ENCODE measurements at places on chromosomes 2 and 18.

DNA sequence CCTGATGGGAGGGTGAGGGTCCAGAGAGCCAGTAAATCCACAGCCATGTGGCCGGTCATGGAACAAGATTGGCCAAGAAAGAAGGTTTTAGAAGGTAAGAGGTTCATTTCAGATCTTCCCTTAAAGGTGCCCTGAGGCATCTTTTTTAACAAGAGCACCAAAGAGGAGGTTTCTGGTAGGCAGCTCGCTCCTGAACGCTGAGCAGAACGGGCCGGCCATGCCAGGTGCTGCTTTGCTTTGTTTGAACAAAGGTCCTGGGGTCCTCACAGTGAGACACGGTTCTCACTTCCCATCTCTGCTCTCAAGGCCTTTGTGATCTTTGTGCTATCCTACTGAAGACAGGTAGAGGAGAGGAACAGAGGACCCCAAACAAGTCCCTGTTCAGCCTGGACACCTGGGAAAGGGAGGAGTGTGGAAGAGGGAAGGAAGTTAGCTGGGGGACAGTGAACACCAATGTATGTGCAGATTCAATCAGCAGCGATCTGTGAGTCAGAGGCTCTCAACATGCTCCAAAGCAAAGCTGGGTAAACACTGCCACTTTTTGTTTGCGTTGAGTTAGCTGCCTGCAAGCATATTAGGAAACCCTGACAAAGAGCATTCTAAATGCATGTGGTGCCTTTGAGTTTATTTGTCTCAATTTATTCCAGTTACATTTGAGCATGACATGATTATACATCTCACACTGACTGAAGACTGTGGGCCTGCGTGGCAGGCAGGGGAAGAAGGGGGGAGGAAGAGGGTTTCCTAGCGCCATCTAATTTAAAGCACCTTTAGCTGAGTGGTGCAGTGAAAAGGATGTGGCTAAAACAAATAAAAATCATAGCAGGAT lies 102.4 kb downstream of the ASB1 start:
- DNase-seq, result no peak

GRCh38 chr2:1731963-1732768 lies 12.1 kb downstream of the PXDN start:
- no peak for DNase-seq

GRCh38 chr18:10965119-10965518 lies 184.2 kb downstream of the PIEZO2 start:
- DNase-seq, result no peak

DNA sequence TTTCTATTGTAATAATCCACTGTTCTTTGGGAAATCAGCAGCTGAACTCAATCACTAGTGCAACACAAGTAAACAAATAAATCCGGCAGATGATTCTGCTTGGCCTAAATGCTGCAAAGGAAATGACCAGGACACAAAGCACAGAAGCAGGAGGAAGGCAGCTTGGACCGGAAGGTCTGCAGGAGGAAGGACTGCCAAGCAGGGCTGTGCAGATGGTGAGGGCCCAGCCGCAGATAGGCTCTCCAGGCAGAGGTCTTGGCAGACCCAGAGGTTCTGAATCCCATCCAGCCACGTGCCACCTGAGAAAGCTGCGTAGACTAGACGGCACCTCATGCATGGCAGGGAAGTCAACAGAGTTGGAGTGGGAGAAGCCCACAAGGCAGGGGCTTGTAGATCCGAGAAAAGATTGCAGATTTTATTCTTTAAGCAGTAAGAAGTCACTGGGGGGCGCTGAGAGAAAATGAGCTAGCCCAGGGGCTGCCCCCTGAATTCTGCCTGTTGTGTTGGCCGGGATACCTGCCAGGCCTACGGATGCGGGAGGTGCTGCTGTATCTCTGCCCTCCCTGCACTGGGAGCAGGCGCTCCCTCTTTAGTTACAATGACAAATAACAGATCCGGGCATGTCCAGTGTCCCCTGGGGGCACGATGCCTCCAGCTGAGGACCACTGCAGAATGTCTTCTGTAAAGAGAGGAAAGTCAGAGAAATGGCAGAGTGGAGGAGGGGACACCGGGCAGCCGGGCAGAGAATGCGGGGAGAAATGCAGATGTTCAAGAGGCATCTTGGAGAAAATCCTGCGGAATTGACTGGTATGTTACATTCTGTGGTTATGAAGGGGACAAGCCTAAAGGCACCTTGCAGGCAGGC lies 153.5 kb downstream of the PXDN start:
- no peak for DNase-seq

- DNase-seq, result no peak
Observed at GRCh38 chr2:151733771-151734672, at the start of gene NEB. NEB (minus strand) TSS chr2:151734476; CDS start chr2:151733156, 1,320 bp downstream.

- DNase-seq, result no peak
Observed at GRCh38 chr2:237330541-237330940, 83.4 kb downstream of the COL6A3 start.

Measured in endothelial cell (in vitro differentiated cells).